Stromal cell of bone marrow (primary cell): ENCODE measurements at places on chromosomes 1 and 21.

DNA sequence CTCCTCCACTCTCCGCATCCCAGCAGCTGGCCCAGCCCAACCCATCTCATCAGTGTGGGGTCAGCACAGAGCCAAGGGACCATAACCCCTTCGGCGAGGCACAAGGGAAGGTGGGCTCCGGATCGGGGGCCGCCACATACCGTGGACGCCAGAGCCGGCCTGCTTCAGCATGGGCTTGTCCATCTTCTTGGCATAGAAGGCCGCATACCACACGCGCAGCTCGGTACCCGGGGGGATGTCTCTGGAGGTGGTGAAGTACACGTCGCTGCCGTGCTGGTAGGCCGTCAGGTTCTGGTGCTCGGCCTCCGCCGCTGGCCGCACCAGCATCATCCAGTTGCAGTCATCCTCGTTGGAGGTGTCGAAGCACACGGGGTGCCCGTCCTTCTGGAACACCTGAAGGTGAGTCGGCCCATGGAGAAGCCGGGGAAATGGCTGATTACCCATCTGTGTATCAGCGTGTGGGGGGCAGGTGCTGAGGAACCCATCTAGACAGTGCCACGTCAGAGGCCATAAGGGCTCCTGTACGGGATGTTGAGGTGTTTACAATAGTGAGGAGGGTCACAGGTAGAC is 24.6 kb downstream of the PRDM15 start:
- DNase-seq: no peak

- DNase-seq: no peak
These were observed 67.3 kb upstream of the KIAA1614 start for GRCh38 chr1:180845352-180845751.

- DNase-seq: no peak
These were observed 69.8 kb upstream of the TRABD2B start for GRCh38 chr1:48066936-48067335.

- DNase-seq: no peak
These were observed 20.0 kb downstream of the S100A6 start for GRCh38 chr1:153515504-153516394.

DNA sequence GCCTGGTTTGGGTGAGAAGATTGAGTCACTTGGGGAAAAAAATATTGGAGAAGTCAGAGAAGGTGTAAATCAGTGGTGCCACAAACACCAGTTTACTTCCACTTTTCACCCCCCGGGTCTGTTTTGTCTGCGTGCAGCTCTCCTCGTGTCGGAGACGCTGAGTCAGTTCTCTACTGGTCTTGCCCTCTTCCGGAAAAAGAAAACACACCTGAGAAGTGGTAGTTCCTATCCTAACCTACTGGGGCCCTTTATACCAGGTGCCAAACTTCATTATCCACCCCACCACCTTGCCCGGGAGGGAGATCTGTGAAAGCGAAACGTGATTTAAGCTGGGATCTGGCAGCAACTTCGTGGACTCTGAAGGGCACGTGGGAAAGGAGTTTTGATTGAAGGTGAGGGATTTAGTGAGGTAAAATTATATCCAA is 855 bp upstream of the IVNS1ABP start:
- no peak for DNase-seq

- DNase-seq: no peak
These were observed 10.5 kb upstream of the SLAMF1 start for GRCh38 chr1:160657250-160657781.

- no peak for DNase-seq
These were observed 526.0 kb upstream of the ADGRL4 start for GRCh38 chr1:79532555-79532954.

- DNase-seq: peak; percentile 24
These were observed 50.6 kb upstream of the LYPLAL1 start for GRCh38 chr1:219123036-219123435.

DNA sequence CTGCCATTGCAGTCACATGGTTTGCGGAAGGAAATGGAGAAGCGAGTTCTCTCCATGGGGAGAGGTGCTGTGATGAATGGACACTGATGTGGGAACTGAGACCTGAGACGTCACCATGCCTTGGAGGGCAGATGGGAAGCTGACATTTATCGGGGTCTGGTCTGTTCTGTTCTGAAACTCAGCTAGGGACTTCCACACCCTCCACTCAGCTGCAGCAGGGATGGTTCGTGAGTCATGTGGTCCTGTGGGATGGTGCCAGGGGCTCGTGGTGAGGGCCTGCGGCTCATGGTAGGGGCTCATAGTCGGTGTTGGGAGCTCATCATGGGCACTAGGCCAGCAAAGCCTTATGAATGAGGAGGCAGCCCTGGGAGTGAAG is 6.1 kb downstream of the GPR137B start:
- DNase-seq: no peak

GRCh38 chr1:159228554-159228953 is 23.9 kb downstream of the ACKR1 start:
- no peak for DNase-seq

- DNase-seq: no peak
These were observed 43.0 kb downstream of the TRAF5 start for GRCh38 chr1:211369640-211370039.

DNA sequence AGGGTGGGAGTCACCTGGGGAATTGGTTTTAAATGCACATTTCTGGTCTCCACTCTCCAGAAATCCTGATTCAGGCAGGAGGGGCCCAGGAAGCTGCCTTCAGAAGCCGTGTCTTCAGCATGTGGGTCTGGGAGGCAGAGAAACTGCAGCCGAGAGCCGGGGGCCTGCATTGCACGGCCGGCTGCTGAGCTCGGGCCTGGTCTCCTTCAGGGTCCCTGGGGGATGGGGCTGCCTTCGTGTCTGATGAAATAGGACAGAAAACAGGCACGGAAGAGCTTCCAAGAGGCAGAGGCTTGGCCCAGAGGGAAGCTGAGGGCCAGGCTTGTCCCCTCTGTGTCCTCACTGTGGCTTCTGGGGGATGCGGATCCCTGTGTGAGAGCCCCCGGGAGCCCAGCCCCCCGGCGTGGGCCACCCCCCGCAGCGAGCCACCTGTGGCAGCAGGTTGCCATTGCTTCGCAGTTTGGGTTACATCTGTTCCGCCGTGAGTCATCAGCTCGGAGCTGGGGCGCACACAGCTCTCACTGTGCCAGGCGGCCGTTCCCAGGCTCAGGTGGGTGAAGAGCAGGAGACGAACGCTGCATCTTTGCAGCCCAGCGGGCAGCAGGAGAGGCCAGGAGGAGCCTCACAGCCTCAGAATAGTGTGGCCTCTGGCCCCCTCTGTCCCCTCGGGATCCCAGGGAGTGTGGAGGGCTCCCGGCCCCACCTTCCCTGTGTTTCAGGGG is 72.4 kb downstream of the AJAP1 start:
- no peak for DNase-seq

- DNase-seq: peak; percentile 47
These were observed 35.6 kb upstream of the GRHL3 start for GRCh38 chr1:24283326-24284155.
